ENCODE measurements at places on chromosomes 6 and 20.

DNA sequence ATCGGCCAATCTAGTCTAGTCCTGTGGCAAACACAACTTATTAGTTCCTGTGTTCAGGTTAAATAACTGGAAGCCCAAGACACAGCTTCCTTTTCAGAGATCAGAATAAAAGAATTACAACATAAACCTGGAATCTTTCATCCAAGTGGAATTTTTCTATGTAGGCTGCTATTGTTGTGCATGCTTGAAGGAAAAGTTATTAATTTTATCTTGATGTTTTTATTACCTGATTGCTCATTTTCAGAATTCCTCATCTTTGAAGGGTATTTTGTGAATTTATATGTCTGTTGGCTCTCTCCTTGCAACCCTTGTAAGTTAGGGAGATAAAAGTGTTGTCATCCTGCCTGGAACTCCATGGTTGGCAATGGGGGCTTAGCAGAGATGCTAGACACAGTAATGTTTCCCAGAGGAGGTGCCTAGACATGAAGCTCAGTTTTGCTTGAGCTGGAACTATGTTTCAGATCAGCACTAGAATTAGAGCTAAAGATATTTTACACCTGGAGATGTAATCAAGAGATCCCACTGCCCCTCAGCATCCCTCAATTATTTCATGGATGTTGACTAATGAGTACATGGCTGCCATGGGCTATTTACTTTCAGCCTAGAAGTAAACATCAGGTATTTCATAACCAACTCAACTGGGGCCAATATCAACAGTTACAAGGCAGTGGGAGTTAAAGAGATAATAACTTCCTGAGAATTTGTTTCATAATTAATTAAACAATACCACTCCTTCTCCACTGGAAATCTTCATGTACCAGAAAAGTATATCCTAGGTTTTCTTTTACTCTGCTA lies 367.0 kb upstream of the MARCKS start:
- no peak for DNase-seq

DNA sequence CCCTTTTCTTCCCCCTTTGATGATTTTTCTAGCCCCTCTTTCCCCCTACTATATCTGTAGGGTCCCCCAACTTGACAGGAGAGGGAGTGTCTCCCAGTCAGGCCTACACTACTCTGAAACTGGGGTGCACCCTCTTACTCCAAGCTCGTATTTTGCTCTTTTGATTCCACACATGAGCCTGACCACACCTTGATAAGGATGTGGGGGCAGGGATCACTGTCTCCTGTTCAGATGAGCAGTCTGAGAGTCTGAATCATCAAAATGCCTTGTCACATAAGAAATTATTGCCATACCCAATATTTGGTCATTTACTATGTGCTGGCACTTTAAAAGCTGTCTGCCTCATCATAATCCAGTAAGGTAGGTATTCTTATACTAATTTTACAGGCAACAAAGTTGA lies 15.9 kb downstream of the PNPLA1 start:
- DNase-seq, result no peak

- no peak for DNase-seq
These were observed 108.7 kb upstream of the SGK1 start for GRCh38 chr6:134426623-134427022.

- DNase-seq, result no peak
These were observed 580.7 kb downstream of the LMBRD1 start for GRCh38 chr6:69216127-69216526.

- DNase-seq, result no peak
These were observed 51.5 kb upstream of the TRAF3IP2 start for GRCh38 chr6:111657146-111657545.

DNA sequence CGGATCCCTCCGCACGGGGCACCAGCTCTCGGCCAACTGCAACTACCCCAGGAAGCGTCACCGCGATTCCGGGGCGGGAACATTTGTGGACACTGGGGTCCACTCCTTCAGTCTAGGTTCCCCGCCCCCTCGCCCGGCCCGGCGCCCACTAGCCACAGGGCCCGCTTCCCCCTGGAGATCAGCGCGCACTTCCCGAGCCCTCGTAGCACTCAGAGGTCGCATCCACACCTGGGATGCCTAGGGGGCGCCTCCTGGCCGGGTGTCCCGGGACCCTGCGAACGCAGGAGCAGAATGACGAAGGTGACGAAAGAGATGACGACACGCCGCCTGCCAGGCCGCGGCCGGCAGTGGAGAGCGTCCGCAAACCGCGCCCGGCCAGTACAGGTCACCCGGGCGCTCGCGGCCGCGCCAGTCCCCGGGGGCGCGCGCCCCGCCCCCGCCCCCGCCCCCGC lies 309 bp upstream of the AIG1 start:
- DNase-seq, result peak; percentile 86

GRCh38 chr6:8857160-8857559 lies 421.8 kb upstream of the SLC35B3 start:
- DNase-seq, result no peak

DNA sequence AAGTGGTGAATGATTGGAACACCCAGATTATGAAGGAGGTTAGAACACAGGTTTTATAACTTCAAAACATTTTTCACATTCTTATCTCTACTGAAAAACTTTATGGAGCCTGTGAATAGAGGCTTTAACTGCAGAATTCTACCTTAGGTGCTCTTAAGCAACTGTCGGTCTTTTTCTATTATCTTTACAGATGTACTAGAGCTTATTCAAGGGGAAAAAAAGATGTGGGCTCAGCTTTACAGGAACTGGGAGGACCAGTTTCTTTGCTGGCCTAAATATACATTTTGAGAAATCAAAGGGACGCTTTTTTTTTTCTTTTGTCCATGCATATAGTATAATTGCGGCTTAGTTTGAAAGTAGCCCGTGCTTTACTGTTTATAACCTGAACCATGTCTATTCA lies 58.9 kb downstream of the UST start:
- DNase-seq, result no peak

- no peak for DNase-seq
These were observed 23.2 kb upstream of the AHI1 start for GRCh38 chr6:135520781-135521180.

DNA sequence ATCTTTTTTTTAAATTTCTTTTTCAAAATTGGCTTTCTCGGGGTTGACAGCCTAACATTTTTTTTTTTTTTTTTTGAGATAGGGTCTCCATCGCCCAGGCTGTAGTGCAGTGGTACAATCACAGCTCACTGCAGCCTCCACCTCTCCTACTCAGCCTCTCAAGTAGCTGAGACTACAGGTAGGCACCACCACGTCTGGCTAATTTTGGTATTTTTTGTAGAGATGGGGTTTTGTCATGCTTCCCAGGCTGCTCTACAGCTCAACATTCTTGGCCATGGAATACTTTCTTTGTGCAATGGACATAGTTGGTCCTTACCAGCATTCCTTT lies 6.4 kb upstream of the CTNNBL1 start:
- DNase-seq, result no peak

DNA sequence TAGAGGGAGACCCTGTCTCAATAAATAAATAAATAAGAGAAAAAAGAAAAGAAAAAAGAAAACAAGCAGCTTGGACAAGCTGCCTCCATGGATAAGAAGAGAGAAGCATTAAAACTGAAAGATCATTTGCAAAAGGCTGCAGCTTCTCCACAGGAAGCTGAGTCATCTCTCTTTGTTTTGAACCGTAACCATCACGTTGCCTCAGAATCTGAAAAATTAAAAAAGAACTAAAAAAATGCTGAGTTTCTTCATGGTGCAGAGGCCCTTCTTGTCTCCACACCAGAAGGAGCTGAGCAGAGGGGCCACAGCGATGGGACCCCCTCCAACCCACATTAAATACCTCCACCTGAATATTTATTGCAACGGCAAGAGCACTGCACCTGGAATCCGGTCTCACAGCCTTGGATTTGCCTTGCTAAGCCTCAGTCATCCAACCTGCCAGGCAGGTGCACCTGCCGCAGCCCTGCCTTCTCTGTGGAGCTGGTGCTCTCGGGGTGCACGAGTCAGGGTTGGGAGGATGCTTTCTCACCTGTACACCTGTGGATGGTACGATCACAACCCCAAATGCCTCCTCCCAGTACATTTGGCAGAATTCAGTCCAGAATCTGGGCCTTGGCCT lies 28.1 kb downstream of the TOX2 start:
- no peak for DNase-seq

DNA sequence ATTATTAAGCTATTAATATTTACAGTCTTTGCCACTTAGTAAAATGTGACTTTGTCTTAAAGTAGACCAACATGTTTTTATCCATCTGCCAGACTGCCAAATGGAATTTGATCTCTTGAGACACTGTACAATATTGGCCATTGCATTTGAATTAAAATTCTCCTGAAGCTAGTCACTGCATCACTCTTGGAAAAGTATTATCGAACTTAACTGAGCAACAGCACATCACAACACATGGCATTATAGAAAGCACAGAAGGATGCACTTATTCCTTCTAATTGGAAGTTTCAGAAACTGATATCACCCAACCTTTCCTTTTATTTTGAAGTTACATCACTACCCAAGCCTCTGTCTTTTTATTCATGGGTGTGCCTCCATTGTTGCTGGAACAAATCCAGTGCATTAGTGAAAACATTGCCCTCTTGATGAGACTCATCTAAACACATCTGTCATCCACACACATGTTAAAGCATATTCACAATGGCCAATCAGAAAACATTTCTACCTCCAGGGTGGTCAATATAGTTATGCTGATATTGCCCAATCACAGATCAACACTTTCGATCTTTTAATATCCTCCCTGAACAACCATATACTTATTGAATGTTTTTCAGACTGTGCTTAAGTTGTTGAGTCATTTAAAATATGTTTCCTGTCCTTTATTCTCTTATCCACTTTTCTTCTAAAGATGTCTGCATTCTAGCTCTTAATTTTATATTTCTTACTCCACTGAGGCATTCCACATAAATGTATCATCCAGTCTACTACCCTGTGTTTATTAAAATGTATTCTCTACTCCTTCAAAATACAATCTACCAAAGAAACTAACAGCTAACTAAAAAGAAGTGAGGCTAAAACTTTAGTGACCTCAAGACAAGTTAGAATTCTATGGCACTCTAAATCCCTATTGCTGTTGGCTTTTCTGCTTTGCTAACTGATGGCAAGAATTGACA lies 535.0 kb downstream of the RFPL4B start:
- DNase-seq, result no peak

DNA sequence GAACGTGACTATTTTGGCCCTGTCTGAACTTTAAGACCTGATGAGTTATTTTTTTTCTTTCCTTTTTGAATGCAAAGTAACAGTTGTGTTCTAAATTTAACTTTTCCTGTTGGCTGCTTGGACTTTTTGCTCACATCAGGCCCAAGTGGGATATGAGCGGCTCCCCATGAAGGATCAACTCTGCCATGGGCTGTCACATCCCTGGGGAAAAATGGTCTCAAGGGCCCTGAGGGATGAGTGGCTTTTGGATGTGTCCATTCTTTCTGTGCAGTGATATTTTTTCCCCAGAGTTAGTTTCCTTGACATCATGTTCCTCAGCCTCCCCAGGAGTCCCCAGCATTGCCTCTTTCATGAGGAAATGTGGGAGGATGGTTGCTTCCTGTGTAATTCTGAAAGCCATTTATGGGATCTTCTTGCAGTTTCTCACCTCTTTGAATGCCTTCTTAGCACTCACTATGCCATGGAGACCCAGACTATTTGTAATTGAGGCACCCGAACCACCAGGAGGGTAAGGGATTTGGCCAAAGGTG lies 92.5 kb downstream of the SLC24A3 start:
- DNase-seq, result no peak

DNA sequence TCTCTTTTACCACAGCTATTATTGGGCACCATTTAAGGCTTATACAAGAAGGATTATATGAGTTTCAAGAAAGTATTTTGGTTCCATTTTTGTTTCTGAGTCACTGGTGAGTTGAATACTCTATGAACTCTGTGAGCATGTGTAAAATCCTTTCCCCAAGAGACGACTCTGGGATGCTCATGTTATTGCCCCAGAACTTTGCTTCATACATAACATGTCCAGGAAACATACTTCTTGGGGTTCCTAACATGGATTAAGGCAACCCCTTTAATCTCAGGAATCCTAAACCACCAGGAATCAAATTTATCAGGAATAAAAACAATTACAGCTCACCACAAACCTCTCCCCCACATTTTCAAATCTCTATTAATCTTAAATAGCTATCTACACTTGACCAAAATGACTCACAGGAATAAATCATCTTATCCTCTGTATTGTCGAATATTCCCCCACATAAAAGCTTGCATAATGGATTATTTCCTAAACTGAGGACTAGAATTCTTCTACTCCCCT lies 117.5 kb upstream of the COL21A1 start:
- no peak for DNase-seq

DNA sequence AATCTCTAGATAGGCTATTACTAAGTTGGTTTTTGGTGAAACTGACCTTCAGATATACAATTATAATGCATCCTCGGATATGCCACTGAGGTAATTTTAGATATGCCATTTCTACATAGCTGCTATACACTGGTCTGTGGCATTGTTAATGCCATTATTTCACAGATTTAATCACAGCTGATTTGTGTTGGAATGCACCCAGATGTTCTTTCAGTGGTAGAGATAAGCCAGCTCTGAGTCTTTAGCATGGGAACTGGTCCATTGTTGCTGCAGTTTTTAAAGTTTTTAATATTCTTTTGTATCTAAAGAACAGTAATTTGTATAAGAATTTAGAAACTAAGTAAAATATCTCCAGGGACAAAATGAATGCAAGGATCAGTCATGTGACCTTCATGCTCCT lies 6.8 kb downstream of the TMX4 start:
- no peak for DNase-seq

DNA sequence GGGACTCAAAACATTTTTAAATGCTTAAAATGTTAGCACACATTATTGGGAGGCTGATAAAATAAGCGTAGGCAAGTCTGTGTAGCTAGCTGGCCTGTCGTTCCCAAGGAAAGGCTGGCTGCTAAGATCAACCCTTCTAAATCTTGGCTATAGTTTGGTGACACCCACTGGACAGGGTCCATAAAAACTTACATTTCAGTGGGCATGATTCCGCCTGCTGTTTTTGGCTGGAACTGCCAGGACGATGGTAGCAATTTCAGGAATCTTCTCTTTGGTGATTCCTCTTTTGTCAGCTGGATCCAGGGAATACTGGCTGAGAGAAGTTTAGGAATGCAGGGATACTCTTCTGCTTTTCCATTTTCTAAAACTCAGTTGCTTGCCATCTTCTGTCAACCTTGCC lies 162.2 kb downstream of the NKAIN2 start:
- DNase-seq, result no peak

DNA sequence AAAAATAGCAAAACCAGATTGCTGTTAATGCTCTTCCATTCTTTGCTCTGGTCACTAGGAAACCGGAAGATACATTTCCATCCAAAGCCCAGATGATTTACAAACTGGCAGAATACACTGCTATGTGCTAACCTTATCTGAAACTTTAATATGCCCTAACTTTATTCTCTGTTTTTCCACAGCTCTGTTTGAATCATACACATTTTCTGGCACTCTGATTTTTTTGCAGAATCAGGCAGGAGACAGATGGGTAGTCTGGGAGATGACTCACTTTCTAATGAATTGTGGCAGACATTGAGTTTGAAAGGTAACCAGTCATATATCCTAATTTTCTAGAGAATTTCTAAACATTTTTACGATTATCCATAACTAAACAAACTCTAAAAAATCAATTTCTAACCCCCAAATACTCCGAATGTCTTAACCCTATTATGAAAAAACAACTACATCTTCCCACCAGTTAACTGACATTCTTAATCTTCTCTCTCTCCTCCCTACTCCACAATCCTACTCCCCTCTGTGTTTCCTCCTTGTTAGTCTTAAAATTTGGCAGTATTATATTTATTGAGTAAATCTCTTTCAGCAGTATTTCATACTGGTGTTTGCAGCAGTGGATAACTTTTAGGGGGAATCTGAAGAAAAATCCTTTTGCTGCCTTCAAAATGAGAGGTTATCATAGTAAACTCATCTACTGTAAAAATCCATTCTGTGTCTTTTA lies 63.5 kb downstream of the MAN1A1 start:
- no peak for DNase-seq

Data from right forelimb (tissue), 1 donor.